ENCODE measurements at places on chromosomes 7 and 10.

DNA sequence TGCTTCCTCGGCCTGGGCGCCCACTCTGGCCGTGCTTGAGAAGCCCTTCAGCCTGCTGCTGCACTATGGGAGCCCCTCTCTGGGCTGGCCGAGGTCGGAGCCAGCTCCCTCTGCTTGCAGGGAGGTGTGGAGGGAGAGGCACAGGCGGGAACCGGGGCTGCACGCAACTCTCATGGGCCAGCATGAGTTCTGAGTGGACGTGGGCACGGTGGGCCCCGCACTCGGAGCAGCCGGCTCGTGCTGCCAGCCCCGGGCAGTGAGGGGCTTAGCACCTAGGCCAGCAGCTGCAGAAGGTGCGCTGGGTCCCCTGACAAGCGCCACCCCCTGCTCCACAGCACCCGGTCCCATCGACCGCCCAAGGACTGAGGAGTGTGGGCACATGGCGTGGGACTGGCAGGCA, 9.0 kb upstream of the PDK4 start:
- DNase-seq = no peak

DNA sequence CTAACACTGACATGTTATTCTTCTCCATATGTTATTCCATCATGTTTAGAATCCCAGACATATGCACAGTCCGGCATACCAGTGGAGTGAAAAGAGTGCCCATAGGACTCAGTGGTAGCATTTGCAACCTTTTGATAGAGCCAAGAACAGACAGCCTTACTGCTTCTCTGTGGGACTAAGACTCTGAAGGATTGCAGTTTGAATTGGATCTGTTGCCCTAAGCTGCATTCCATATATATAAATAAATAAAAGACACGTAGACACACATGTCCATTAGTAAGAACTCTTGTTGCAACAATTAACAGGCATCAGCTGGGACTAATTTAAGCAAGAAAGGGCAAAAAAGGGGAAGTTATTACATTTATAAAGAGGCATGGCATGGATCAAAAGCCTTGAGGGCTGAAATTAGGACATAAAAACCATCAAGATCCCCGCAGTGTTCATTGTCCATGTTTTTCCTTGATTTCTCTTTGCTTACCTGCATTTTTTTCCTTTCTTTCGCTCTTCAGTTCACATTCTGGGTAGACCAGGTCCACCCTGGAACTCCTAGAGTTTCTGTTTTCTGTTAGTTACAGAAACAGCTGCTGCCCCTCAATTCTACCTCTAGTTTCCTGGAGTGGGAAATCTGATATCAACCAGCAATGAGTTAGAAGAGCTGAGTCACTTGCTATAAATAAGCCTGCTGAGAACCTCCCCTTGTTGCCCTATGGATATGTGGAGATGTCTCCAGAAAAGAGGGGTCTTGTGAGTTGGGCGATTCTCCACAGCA, 132.4 kb downstream of the SORCS1 start:
- DNase-seq = no peak

GRCh38 chr7:128404886-128405470, 4.8 kb downstream of the IMPDH1 start:
- peak; percentile 66 for DNase-seq

- DNase-seq = no peak
Observed at GRCh38 chr7:107995184-107996071, 7.5 kb downstream of the LAMB1 start.

DNA sequence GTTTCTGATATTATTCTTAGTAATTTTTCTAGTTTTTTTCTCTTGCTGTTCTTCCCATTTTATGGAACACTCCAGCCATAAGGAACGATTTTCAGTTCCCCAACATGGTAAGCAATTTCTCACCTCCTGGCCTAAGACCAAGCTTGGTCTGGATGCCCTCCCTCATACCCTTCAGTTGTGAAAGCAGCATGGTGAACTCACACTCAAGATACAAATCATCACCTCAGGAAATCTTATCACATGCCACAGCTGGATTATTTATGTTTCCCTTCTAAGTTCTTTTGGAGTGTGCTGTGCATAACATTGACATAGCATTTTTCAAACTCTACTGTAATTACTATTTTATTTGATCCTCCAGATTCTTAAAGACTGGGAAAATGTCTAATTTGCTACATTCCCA, 216.6 kb downstream of the AGMO start:
- DNase-seq = no peak
